Neural crest cell (in vitro differentiated cells): ENCODE measurements at places on chromosomes 12 and 14. TPM values are rescaled to one million over a fixed set of nuclear protein-coding genes. Genes with fewer than 3 reads are reported as not detected.

GYS2 gene
- not detected in 2 replicates for total RNA-seq

ZBTB39 gene
- 27.9 and 28.6 TPM in 2 replicates for total RNA-seq

ANKRD33 gene
- not detected in 2 replicates for total RNA-seq

KLRC1 gene
- total RNA-seq: not detected in 2 replicates

SART3 gene
- 87.5 and 89.5 TPM in 2 replicates for total RNA-seq

OTX2 gene
- 0.77 and 0.84 TPM in 2 replicates for total RNA-seq

BEGAIN gene
- total RNA-seq: 3.0 and 4.8 TPM in 2 replicates

ZNF385A gene
- total RNA-seq: 20.3 and 20.8 TPM in 2 replicates

PRH2 gene
- not detected in 2 replicates for total RNA-seq

MYH7 gene
- 0.05 TPM in 1 of 2 replicates, not detected in the other for total RNA-seq

CD69 gene
- not detected in 2 replicates for total RNA-seq

TMEM253 gene
- total RNA-seq: 1.6 TPM in 2 replicates

MAP1LC3B2 gene
- 0.82 TPM in 1 of 2 replicates, not detected in the other for total RNA-seq

SLC25A47 gene
- total RNA-seq: not detected in 2 replicates

IL26 gene
- not detected in 2 replicates for total RNA-seq

C3AR1 gene
- total RNA-seq: not detected in 2 replicates

SERPINA10 gene
- total RNA-seq: not detected in 2 replicates

IFI27L2 gene
- total RNA-seq: 25.3 and 30.4 TPM in 2 replicates

CNTN1 gene
- 0.77 and 1.0 TPM in 2 replicates for total RNA-seq

E2F7 gene
- 25.7 and 29.8 TPM in 2 replicates for total RNA-seq

BRMS1L gene
- 12.4 and 14.5 TPM in 2 replicates for total RNA-seq

KRT73 gene
- not detected in 2 replicates for total RNA-seq

STAC3 gene
- total RNA-seq: 3.8 and 4.1 TPM in 2 replicates

SDSL gene
- 1.5 and 3.3 TPM in 2 replicates for total RNA-seq

CCER1 gene
- total RNA-seq: not detected in 2 replicates

AGAP2 gene
- 3.9 and 4.1 TPM in 2 replicates for total RNA-seq

OLR1 gene
- total RNA-seq: not detected in 2 replicates

AHSA1 gene
- 190 and 210 TPM in 2 replicates for total RNA-seq

ZNF605 gene
- total RNA-seq: 19.6 and 22.3 TPM in 2 replicates

KRT6B gene
- total RNA-seq: not detected in 2 replicates

RPS29 gene
- total RNA-seq: 1,386 and 1,393 TPM in 2 replicates

MDM1 gene
- total RNA-seq: 22.1 and 26.2 TPM in 2 replicates

FOXG1 gene
- total RNA-seq: 0.07 TPM in 1 of 2 replicates, not detected in the other

TRPV4 gene
- 3.5 and 3.7 TPM in 2 replicates for total RNA-seq

TAS2R42 gene
- total RNA-seq: not detected in 2 replicates

CCDC88C gene
- total RNA-seq: 44.6 and 44.7 TPM in 2 replicates

GDF11 gene
- total RNA-seq: 66.6 and 67.0 TPM in 2 replicates

STXBP6 gene
- 6.8 and 7.2 TPM in 2 replicates for total RNA-seq

ACTR10 gene
- total RNA-seq: 55.7 and 57.0 TPM in 2 replicates

KIF5A gene
- total RNA-seq: 16.9 and 20.8 TPM in 2 replicates

C12orf50 gene
- 0.30 and 0.37 TPM in 2 replicates for total RNA-seq

SIX1 gene
- total RNA-seq: 0.44 and 0.48 TPM in 2 replicates

DYRK2 gene
- total RNA-seq: 47.3 and 48.1 TPM in 2 replicates

ABCC9 gene
- total RNA-seq: 2.8 and 3.0 TPM in 2 replicates

NKX2-1 gene
- total RNA-seq: not detected in 2 replicates

SLC5A8 gene
- not detected in 2 replicates for total RNA-seq

IL31 gene
- not detected in 2 replicates for total RNA-seq

CLEC4C gene
- not detected in 2 replicates for total RNA-seq

HOXC13 gene
- not detected in 2 replicates for total RNA-seq

DHH gene
- total RNA-seq: 1.5 TPM in 2 replicates

TAS2R50 gene
- 1.0 and 1.3 TPM in 2 replicates for total RNA-seq

WSCD2 gene
- total RNA-seq: 0.73 and 1.4 TPM in 2 replicates

ITFG2 gene
- total RNA-seq: 38.8 and 43.5 TPM in 2 replicates

CYP27B1 gene
- total RNA-seq: 3.2 and 4.2 TPM in 2 replicates
